GM23248 (cell line): ENCODE measurements at places on chromosomes 7 and 10. TPM values are rescaled to one million over a fixed set of nuclear protein-coding genes. Genes with fewer than 3 reads are reported as not detected.

Gene GRID2IP
- total RNA-seq: not detected in 2 replicates

DNA sequence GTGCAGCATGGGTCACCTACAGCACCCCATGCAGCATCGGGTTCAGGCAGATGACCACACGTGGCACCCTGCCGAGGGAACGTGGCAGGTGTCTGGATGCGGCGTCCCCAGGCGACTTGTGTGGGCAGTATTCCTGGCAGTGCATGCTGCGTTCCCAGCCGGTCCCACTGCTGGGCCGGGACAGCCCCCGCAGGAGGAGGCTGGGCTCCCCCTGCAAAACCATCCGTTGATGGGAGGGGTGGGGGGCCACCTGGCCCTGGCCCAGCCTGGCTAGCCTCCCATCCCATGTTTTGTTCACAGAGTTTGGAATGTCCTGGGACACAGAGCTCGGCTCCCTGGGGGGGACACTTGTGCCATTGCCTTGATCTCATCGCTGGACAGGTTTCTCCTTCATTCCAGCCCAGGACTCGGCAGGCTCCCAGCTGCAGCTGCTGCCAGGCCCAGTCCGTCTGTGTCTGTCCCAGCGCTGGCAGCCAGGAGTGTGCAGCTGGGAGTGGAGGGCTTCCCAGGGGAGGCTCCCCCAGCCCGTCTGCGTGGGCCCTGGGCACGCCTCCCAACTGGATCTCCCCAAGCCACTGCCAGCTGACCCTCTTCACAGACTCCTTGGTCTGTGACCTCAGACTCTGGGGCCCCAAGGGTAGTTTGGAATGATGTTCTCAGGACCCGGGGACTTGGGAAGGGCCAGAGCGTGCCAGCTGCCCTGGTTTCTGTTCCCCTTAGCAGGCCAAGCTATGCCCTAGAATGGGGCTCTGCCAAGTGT, 32.6 kb downstream of the TMEM270 start:
- peak; percentile 56 for DNase-seq
- peak overlapping the region; percentile 97 for H3K27ac ChIP-seq
- no peaks in the 10 kb centered on the region for H3K27me3 ChIP-seq
- no peak overlapping the region for H3K4me3 ChIP-seq

Gene SYNPO2L
- 0.11 TPM in 1 of 2 replicates, not detected in the other for total RNA-seq

DNA sequence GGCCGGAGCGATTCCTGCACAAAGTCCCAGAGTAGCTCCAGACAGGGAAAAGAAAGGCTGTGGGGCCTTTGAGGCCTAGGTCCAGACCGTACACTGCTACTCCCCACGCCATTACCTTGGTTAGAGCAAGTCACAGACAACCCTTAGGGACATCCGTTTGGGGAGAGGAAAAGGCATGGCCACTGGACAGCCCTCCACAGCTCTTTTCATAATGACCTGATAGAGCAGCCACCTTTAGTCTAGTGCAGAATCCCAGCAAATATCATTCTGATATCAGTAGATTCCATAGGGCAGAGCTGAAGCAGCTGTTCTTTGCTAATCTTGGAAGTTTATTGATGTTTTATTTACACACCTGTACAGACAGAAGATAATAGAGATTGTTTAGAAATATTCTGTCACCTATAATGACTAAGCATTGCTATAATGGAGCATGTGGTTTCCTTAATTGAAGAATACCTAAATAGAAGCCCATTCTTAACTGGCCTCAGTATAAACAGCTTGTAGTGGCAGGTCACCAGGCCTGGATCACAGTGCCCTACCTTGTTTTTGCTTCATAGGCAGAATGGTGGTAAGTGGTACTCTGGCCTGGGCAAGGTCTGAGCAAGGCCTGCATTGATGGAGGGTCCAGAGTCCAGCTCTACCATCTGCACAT, 27.9 kb downstream of the OGDH start:
- peaks cover 47% of the 10 kb centered on the region for H3K4me1 ChIP-seq
- no peaks in the 10 kb centered on the region for H3K27me3 ChIP-seq
- H3K36me3 ChIP-seq: no peaks in the 10 kb centered on the region
- no peak for DNase-seq

GRCh38 chr7:3408814-3409595, 108.0 kb downstream of the SDK1 start:
- no peak for DNase-seq
- no peak overlapping the region for H3K27ac ChIP-seq
- no peaks in the 10 kb centered on the region for H3K36me3 ChIP-seq
- H3K27me3 ChIP-seq: no peaks in the 10 kb centered on the region

Gene ANKRD30A
- total RNA-seq: not detected in 2 replicates

Gene WDR91
- total RNA-seq: 3.4 and 8.3 TPM in 2 replicates

Gene HMX2
- not detected in 2 replicates for total RNA-seq

DNA sequence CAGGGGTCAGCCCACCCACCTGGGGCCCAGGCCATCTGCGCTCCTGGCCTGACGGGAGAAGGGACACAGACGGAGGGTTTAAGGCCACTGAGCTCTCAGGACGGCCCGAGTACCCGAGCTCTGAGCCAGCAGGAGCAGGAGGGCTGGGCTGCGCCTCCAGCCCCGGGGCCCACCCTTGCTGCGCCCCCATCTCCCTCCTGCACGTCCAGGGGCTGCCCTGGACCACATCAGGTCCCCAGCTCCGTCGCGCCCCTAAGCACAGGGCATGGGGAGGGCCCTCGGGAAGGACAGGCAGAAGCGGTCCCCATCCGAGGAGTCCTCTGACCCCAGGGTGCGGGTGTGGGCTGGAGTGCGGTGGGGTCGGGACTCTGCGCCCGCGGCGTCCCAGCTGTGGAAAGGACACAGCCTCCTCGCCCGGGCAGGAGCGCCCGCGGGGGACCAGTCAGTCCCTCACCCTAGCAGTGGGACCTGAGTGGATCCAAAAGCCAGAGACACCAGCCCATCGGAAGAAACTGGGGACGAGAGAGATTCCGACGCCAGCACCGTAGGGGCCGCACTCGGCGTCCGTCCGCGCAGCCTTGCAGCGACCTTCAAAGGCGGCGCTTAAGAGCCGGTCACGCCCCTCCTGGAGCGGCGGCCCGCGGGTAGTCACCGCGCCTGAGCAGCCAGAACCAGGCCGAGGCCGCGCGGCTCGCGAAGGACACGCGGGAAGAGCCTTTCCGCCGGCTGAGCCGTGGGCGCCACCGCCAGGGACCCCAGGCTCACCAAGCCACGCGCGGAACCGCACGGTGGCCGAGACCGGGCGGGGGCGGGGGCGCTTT, 15.9 kb downstream of the CAMK2B start:
- no peaks in the 10 kb centered on the region for H3K4me1 ChIP-seq
- peak overlapping the region; percentile 69 for H3K4me3 ChIP-seq
- H3K27me3 ChIP-seq: no peaks in the 10 kb centered on the region
- DNase-seq: peak; percentile 88
- no peaks in the 10 kb centered on the region for H3K36me3 ChIP-seq

- H3K4me3 ChIP-seq: no peak overlapping the region
- no peaks in the 10 kb centered on the region for H3K36me3 ChIP-seq
- peaks cover 25% of the 10 kb centered on the region for H3K27me3 ChIP-seq
Measured at GRCh38 chr7:31442626-31443025, 71.3 kb upstream of the ITPRID1 start.

GRCh38 chr10:71981015-71981875, 17.1 kb downstream of the CHST3 start:
- H3K27me3 ChIP-seq: no peaks in the 10 kb centered on the region
- H3K27ac ChIP-seq: peak overlapping the region; percentile 78
- peak; percentile 77 for DNase-seq
- H3K36me3 ChIP-seq: 0 out of 2 replicates have a peak, but pooled peaks cover 5% of the 10 kb centered on the region
- peaks cover 61% of the 10 kb centered on the region for H3K4me1 ChIP-seq
